ENCODE measurements at places on chromosomes 13 and 19.
A peak's percentile ranks its signal among the peaks of the same experiment; 100 is the strongest.

DNA sequence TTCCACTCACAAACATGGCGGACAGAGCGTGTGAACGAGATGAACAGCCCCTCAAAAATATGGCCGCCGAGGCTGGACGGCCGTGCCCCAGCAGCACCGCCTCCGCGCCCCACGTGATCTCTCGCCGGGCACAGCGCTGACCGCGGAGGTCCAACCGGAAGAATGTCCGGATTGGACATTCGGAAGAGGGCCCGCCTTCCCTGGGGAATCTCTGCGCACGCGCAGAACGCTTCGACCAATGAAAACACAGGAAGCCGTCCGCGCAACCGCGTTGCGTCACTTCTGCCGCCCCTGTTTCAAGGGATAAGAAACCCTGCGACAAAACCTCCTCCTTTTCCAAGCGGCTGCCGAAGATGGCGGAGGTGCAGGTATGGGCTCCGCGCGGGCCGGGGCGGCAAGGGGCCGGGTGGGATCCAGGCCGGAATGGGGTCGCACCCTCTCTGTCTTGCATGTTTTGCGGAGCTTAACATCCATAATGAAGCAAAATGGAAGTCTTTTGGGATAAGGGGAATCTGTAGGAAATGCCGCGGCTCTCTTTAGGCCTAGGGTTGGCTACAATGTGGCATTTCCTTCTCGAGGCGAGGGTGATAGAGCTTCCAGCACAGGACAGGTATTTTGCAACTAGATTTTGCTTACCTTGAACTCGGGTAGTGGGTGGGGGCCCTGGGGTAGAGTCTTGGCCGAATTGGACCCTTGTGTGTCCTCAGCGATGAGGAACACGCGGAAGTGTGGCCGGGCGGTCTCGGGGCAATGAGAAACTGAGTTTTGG lies at the start of gene RPL13A:
TSS of gene RPL13A (plus strand) at position 332 of the 769 bp plus-strand sequence. CDS start at position 354, 22 bp downstream.
- peak within 1 kb of the TSS; percentile 86 for H3K27ac ChIP-seq
- peak; percentile 98 for DNase-seq
- peaks cover 23% of the 10 kb centered on the region for H3K4me1 ChIP-seq
- H3K4me3 ChIP-seq, result peak within 1 kb of the TSS; percentile 81
- peaks cover 33% of the 10 kb centered on the region for H3K36me3 ChIP-seq

DNA sequence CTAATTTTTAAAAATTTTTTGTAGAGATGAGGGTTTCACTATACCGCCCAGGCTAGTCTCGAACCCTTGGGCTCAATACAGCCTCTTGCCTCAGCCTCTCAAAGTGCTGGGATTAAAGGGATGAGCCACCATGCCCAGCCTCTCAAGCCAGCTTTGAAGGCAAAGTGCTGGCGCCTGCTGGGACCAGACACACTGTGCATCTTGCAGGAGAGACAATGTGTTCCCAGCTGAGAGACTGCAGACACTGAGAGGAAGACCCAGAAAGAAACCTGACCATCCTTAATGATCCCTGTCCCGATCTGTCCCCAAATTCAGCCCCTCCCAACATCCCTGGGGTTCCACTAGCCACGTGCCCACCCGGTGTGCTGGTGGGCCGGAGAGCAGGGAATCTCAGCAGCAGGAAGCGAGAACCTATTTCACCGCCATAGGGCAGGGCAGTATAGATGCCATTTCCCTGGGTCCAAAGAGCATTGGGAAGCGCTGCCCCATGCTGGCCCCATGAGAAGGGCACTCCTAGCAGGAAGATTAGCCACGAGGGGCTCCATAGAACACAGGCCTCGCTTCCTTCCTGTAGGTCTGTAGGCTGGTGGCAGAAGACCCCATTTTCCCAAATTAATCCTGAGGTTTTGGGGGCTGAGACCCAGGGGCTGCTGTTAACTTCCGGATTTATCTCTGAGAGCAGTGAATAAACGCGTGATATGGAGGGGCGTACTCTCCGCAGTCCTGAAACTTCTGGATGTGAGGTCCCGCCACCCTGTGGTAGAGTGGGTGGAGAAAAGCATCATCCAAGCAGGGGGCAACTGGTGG lies 968 bp downstream of the RAVER1 start:
- H3K36me3 ChIP-seq, result peaks cover 32% of the 10 kb centered on the region
- peak overlapping the region; percentile 56 for H3K4me3 ChIP-seq
- no peaks in the 10 kb centered on the region for H3K27me3 ChIP-seq
- H3K4me1 ChIP-seq, result peaks cover 27% of the 10 kb centered on the region
- peak overlapping the region; percentile 88 for H3K27ac ChIP-seq
- no peak for DNase-seq

DNA sequence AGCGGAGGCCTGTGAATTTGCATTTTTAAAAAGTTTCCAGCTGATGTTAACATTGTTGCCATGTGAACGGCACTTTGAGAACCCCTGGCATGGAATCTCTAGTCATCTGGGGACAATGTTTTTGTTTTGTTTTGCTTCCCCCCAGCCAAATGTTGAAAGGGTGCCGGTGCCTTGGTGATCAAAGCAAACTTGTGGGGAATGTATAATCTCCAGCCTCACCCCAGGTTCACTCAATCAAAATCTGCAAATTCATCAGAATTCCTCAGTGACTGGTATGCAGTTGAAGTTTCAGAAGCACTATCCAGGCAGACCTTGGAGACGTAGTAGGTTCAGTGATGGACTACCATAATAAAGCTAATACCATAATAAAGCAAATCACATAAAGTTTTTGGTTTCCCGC lies 428.7 kb downstream of the MYO16 start:
- DNase-seq, result no peak
- H3K27me3 ChIP-seq, result no peaks in the 10 kb centered on the region
- no peaks in the 10 kb centered on the region for H3K4me1 ChIP-seq
- H3K36me3 ChIP-seq, result no peaks in the 10 kb centered on the region

DNA sequence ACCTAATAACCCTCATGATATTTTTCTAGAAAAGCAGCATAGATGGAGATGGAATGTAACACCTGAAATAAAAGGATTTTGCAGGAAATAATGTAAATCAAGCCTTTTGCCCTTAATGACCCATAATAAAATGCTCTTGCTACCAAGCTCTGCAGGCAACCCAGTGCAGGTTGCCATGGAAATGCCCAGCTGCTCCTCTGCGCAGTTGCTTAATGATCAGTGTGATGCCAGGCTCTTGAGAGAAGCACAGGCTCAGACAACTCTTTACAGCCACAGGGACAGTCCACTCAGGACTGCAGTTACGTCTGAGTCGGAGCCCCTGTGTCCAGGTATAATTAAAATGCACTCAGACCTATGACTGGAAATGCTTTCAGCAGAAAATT lies 165.5 kb downstream of the LACC1 start:
- no peak overlapping the region for H3K27ac ChIP-seq
- H3K4me3 ChIP-seq, result no peak overlapping the region
- no peaks in the 10 kb centered on the region for H3K4me1 ChIP-seq
- DNase-seq, result no peak
- no peaks in the 10 kb centered on the region for H3K27me3 ChIP-seq

DNA sequence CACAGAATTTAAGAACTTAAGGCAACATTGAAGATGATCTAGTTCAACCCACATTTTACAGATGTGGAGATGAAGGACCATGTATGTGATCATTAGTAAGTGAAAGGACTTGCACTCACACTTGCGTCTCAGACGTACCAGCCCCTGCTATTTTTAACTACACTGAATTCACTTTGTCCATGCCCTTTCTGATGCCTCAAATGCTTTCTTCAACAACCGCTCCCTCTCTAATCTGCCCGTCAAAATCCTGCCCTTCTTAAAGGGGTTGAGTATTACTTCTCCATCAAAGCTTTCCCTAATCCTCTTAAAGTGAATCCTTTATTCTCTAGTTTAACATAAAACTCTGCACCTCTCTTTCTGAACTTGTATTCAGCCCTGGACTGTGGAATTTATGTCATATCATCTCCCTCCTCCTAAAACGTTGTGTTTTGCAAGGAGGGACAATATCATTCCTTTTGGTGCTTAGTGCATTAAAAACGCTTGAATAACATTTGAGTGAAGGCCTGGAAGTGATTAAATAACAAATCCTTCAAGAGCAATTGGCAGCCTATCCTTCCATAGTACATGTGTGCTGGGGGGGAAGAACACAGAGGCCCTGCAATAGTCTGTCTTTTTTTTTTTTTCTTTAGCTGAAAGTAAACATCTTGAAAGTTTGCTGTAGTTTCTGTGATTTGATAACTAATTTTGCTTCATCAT lies 493.3 kb downstream of the LMO7 start:
- no peak overlapping the region for H3K27ac ChIP-seq
- no peak overlapping the region for H3K4me3 ChIP-seq
- no peaks in the 10 kb centered on the region for H3K27me3 ChIP-seq
- no peaks in the 10 kb centered on the region for H3K4me1 ChIP-seq

DNA sequence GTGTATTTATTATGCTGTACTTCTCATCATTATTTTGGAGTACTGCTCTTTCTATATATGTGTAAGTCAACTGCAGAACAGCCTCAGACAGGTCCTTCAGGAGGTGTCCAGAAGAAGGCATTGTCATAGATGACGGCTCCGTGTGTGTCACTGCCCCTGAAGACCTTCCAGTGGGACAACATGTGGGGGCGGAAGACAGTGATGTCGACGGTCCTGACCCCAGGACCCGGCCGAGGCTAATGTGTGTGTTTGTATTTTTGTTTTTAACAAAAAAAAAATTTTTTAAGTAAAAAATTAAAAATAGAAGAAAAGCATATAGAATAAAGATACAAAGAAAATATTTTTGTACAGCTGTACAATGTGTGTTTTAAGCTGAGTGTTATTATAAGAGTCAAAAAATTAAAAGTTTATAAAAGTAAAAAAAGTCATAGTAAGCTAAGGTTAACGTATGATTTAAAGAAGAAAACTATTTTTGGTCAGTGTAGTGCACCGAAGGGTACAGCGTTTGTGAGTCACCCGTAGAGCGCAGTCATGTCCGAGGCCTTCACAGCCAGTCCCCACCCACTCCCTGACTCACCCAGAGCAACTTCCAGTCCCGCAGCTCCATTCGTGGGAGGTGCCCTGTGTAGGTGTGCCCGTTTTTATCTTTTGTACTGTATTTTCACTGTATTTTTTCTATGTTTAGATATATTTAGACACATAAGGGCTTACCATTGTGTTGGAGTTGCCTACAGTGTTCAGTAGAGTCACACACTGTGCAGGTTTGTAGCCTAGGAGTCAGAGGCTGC lies 42.2 kb upstream of the SPACA7 start:
- DNase-seq, result no peak
- no peak overlapping the region for H3K4me3 ChIP-seq
- no peak overlapping the region for H3K27ac ChIP-seq
- peaks cover 8% of the 10 kb centered on the region for H3K4me1 ChIP-seq
- peaks cover 8% of the 10 kb centered on the region for H3K27me3 ChIP-seq

DNA sequence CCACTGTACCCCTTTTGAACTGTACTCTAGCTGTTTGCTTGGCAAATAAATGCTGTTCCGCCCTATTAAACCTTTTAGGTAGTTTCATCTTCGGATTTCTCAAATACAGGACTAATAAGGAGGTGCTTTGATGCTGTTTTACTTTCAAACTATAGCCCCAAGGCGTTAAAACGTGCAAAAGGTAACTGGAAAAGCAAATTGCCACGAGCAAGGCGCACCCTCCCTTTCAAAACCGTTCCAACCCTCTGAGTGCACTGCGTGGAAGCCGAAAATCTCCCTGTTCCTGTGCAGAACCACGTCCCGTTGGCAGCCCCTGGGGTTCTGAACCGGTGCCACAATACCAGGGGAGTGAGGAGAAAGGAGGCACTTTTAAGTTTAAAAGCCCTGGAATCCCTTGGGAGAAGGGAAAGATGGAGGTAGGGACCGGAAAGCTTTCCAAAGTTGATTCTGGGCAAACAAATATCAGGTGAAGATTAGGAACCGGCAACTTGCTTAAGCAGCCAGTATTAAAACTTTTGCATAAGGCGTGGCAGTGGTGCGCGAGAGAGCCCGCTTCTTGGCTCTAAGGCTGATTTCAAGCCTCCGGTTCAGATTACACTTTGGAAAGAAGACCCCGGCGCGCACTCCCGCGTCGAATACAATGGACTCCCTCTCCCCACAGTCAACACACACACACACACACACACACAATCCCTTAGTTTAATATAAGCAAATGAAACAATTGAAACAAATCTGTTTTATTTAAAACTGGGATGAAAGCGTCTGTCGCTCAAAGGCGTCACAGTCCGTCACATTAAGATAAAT lies 9.5 kb downstream of the POU4F1 start:
- H3K4me1 ChIP-seq, result peaks cover 9% of the 10 kb centered on the region
- DNase-seq, result no peak
- H3K4me3 ChIP-seq, result no peak overlapping the region
- no peak overlapping the region for H3K27ac ChIP-seq
- H3K27me3 ChIP-seq, result no peaks in the 10 kb centered on the region
- H3K36me3 ChIP-seq, result no peaks in the 10 kb centered on the region

DNA sequence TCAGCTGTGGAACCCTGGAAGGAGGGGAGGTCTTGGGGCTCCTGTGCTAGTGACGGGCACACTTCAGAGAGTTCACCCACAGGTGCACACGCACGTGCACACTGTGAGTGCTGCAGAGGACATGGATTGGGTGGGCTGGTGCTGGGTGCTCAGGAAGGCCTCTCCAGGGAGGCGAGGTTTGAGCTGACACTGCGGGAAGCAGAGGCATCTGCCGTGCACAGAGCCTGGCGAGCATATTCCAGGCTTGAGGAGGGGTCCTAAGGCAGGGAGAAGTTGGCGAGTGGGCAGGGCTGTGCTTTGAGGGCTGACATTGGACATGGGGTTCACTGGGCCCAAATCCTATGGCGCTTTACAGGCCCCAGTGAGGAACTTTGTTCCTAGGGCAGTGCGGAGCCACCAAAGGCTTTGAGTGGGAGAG lies 25.6 kb downstream of the CCDC8 start:
- H3K36me3 ChIP-seq, result peaks cover 86% of the 10 kb centered on the region
- peaks cover 16% of the 10 kb centered on the region for H3K4me1 ChIP-seq
- no peak overlapping the region for H3K27ac ChIP-seq
- no peak for DNase-seq
- H3K4me3 ChIP-seq, result no peak overlapping the region

DNA sequence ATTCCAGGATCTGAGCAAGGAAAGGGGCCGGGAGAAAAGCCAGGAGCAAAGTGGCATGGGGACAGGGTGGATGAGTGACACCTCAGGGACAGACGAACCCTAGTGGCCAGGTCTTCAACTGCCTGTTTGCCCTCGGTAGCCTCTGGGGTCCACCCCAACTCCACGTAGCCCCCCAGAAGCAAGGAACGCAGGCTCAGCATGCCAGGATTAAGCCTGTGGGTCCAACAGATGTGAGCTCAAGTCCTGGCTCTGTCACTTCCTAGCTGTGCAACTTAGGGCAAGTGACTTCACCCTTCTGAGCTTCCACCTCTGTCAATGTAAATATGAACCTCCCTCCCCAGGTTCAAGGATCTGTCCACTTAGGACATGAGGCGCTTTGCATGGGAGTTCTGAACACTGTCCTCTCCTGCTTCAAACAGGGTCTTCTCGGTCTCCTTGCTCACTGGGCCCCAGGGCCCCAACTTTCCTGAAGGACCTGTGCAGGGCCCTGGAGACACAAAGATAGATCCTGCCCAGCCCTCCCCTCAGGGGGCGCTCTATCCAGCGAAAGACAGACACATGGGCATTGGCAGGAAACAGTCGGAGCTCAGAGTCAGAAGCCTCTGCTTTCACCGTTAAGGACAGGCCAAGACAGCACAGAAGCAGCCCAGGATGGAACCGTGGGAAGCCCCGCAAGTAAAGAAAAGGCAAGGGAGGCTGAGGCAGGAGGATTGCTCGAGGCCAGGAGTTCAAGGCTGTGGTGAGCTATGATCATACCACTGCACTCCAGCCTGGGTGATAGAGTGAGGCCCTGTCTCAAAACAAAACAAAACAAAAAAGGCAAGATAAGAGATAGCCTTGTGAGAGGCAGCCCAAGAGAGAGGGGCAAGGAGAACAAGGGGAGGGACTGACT lies 13.2 kb downstream of the SYDE1 start:
- peaks cover 71% of the 10 kb centered on the region for H3K36me3 ChIP-seq
- no peaks in the 10 kb centered on the region for H3K27me3 ChIP-seq
- peaks cover 21% of the 10 kb centered on the region for H3K4me1 ChIP-seq
- DNase-seq, result no peak
- no peak overlapping the region for H3K4me3 ChIP-seq

GRCh38 chr19:17950310-17951156 lies 16.4 kb upstream of the KCNN1 start:
- H3K4me1 ChIP-seq, result peaks cover 63% of the 10 kb centered on the region
- H3K4me3 ChIP-seq, result peak overlapping the region; percentile 2
- peaks cover 56% of the 10 kb centered on the region for H3K27me3 ChIP-seq
- no peaks in the 10 kb centered on the region for H3K36me3 ChIP-seq
- DNase-seq, result peak; percentile 81

All from upper lobe of left lung (tissue), 6 donors.